Fibroblast of skin of abdomen (primary cell): ENCODE measurements at places on chromosomes 12 and 14.

DNA sequence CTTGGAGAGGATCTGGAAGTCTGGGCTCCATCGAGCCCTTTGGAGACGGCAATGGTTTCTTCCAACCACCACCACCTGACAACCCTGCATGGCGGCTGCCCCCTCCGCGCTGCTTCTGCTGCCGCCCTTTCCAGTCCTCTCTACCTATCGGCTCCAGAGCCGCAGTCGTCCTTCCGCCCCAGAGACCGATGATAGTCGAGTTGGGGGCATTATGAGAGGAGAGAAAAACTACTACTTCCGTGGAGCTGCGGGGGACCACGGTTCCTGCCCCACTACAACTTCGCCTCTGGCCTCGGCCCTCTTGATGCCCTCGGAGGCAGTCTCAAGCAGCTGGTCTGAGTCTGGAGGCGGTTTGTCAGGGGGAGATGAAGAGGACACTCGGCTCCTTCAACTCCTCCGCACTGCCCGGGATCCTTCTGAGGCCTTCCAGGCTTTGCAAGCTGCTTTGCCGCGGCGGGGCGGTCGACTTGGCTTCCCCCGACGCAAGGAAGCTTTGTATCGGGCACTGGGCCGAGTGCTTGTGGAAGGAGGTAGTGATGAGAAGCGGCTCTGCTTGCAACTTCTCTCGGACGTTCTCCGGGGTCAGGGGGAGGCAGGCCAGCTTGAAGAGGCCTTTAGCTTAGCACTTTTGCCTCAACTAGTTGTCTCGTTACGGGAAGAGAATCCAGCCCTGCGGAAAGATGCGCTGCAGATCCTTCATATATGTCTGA is 499 bp downstream of the TOGARAM1 start:
- peak; percentile 25 for DNase-seq

GRCh38 chr12:93060666-93061472 is 131.8 kb upstream of the EEA1 start:
- DNase-seq: peak; percentile 85

- DNase-seq: no peak
These were observed 64.6 kb downstream of the C14orf132 start for GRCh38 chr14:96103560-96104460.

GRCh38 chr12:29644536-29645162 is 139.1 kb downstream of the TMTC1 start:
- no peak for DNase-seq

DNA sequence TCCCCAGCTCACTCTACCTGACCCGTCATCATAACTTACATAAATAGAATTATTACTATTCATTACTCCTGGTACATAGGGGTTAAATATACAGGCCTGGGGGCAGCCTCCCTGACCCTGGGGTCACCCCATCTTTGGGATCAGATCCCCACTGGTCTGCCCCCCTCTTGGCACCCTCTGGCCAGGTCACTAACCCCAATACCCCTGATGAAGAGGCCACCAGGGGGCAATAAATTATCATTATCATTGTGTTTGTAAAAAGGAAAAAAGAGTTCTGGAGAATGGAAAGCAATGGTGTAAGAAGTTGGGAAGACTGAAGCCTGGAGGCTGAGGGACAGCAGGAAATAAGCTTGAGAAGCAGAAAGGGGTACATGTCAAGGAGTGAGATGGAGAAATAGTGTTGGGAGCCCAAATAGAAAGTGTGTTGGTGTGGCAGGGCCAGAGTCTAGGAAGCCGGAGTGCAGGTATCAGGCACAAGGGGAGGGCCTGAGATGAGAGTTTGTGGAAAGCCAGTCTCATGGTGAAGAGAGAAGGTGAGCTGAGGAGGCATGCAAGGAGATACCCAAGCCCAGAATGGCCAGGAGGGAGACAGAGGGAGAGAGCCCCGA is 6.1 kb upstream of the AAAS start:
- no peak for DNase-seq

DNA sequence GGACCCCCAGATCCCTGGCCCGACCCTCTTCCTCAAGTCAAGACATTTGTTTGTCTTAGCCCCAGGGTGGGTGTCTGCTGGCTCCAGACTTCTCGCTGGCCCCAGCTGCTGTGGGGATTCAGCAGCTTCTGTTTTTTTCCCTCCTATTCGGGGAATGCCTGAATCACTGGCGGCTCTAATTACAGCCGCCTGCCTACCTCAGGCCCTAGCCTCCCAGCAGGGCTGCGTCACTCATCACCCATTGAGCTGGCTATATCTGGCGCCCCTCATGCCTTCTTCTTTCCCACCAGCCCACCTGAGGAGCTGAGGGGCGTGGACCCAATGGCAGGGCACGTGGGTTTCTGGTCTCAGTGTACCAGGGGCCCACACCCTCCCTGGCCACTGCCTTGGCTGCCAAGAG is 10.1 kb downstream of the KRT80 start:
- DNase-seq: peak; percentile 89

DNA sequence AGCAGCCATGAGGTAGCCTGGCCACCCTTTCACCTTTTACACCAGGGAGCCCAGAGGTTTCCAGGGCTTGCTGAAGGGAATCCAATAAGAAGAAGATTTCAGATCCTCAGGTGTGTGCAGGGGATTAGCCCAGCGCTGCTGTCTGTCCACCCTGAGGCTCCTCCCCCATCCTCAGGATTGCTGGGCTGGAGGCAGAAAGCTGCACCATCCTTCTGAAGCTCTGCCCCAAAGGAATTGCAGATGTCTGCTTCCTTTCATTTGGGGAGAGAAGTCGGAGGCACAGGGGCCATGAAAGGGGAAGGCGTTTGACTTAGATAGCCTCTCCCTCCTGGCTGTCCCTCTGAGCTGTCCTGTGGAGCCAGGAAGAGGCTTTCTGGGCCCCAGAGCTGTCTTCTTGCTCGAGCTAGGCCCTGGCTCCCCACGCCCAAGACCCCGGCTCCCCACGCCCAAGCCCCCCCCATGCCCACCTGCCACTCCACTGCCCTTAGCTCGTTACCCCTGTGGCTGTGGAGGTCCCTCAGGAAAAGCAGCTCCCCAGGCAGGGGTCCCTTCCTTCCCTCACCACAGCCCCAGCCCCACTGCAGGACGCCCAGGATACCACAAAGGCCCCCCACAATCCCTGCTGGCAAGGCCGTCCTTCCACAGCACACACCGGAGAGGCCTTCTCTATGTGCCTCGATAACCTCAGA is 359.0 kb downstream of the CACNA1C start:
- DNase-seq: no peak

- no peak for DNase-seq
These were observed 29.0 kb downstream of the CCDC60 start for GRCh38 chr12:119363490-119363889.

- DNase-seq: peak; percentile 26
These were observed 22.3 kb downstream of the GALNT6 start for GRCh38 chr12:51368640-51369517.

DNA sequence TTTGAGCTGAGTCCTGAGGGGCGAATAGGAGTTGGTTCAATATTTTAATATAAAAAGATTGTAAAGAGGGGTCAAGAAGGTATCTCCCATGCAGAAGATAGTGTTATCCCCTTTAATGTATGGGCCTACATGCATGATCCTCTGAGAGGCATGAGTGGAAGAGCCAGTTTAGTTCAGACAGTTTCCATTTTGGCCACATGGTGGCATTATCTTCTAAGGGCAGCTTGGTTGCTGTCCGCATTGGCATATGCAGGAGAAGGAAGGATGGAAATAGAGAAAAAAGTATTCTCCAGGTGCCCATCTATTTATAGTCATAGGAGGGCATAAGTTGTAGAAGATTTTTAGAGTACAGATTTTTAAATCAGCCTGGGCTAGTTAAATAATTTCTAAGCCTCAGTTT is 5.4 kb downstream of the SAMD4A start:
- no peak for DNase-seq

DNA sequence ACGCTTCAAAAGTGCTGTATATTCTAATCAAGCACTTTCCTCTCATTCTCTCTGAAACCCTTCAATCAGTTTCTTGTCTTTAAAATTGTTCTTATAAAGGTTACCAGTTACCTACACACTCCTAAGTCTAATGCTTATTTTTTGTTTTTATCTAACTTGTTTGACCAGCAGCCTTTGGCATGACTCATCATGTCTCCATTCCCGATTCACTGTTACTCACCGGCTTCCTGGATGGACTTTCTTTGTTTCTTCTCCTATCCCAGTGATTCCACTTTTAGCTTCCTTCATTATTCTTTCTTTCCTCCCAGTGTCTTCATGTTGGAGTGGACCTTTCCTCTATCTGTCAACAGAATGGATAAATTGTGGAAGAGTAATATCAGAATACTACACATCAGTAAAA is 368.6 kb upstream of the CCDC196 start:
- peak; percentile 71 for DNase-seq

DNA sequence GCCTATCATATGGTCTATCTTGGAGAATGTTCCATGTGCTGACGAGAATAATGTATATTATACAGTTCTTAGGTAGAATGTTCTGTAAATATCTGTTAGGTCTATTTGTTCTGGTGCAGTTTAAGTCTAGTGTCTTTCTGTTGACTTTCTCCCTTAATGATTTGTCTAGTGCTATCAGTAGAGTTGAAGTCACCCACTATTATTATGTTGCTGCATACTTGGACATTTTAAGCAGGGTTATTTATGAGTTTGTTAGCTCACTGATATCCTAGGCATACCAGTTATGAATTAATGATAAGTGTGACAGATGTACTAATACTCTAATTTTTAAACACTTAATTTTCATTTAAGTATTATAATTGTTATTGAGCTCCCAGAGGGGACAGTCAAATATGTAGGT is 292.5 kb downstream of the AKAP6 start:
- no peak for DNase-seq

DNA sequence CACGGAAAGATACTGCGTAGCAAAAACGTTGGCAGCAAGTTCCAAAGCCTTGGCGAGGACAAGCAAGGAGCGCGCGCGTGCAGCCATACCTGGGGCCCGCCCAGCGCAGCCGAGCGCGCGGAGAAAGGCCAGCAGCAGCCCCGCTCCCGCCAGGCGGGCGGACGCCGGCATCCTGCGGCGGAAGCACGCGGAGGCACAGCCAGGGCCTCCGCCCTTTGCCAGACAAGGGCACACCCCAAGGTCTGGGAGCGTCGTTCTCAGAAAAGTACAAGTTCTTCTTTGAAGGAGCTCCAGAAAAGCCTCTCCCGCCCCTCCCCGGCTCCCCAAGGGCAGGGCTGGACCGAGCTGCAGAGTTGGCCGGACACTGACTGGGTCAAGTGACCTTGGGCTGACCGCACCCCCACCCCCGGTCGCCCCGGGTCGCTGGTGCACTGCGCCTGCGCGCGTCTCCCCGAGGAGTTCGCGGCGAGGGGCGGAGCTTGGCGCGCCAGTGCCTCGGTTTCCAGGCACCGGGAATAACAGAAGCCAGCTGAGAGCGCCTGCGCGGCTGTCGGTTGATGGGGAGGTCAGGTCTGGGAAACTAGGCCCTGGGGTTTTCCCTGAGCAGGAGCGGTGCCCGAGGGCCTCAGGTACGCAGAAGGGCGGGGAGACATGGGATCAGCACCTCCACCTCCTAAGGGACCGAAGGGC is at the start of gene ZC2HC1C:
Gene ZC2HC1C (plus strand): TSS at position 521 of the 690 bp plus-strand sequence. CDS start 933 bp downstream, outside the sequence.
- peak; percentile 76 for DNase-seq

- no peak for DNase-seq
These were observed 17.6 kb upstream of the FAM181A start for GRCh38 chr14:93909429-93910128.

DNA sequence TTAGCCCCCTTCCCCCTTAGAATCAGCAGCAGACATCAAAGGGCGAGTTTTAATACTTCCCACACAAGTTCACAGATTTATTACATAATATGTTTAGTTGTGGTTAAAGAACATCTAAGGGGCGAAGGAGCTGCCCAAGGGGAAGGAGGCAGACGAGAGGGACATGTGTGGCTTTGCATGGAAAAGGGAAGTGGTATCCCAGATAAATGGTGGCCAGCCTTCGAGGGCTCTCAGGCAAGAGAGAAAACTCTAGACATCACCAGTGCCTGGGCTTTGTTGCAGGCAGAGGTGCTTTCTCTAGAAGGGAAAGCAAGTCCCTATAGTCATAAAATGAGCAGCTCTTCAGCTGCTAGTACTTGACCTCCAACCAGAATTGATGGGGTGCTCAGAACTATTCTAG is 121.2 kb downstream of the CACNA1C start:
- no peak for DNase-seq

GRCh38 chr12:61891632-61892031 is 368.6 kb upstream of the USP15 start:
- no peak for DNase-seq

- no peak for DNase-seq
These were observed 48.2 kb downstream of the CPSF6 start for GRCh38 chr12:69287556-69287955.

DNA sequence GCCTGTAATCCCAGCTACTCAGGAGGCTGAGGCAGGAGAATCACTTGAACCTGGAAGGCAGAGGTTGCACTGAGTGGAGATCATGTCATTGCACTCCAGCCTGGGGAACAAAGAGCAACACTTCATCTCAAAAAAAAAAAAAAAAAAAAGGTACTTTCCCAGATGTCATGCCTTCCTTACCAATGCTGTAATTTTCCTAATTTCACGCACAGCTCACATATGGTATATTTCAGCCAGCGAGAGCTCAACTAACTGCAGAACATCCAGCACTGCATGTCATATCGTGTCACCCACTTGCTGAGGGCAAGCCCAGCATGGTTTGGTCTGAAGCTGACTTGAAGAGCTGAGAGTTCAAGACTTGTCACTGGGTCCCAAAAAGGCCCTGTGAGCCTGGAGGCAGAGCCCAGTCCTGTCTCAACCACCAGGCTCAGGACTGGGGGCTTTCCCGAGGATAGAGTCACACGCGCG is 29.0 kb downstream of the NFKBIA start:
- DNase-seq: peak; percentile 58

GRCh38 chr12:79200176-79200575 is 335.6 kb downstream of the SYT1 start:
- no peak for DNase-seq

GRCh38 chr14:49303946-49304516 is 282.1 kb downstream of the RPS29 start:
- DNase-seq: peak; percentile 25

GRCh38 chr12:83904175-83904574 is 1008.4 kb downstream of the SLC6A15 start:
- no peak for DNase-seq

DNA sequence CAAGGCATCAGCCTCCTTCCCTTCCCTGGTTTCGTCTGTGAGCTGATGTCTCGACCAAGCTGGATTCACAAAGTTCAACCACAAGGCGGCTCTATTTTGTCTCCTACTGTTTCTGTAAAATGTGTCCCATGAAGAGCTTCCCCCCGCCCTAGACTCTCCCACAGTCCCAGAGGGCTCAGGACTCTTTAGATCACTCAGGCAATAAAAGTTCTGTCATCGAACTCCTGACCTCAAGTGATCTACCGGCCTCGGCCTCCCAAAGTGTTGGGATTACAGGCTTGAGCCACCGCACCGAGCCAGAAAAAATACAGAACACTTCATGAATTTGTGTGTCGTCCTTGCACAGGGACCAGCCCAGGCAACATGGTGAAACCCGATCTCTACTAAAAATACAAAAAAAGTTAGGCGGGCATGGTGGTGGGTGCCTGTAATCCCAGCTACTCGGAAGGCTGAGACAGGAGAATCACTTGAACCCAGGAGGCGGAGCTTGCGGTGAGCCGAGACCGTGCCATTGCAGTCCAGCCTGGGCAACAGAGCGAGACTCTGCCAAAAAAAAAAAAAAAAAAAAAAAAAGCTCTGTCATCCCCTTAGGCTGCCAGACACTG is 149.4 kb downstream of the BCL11B start:
- DNase-seq: no peak
